ENCODE measurements at places on chromosomes 3 and 15. TPM values are rescaled to one million over a fixed set of nuclear protein-coding genes. Genes with fewer than 3 reads are reported as not detected.

The CPN2 gene
- 0.41 TPM for polyA plus RNA-seq

The PIF1 gene
- polyA plus RNA-seq: 8.7 TPM

The CDCP1 gene
- polyA plus RNA-seq: 1.0 TPM

The PIERCE2 gene
- polyA plus RNA-seq: 7.3 TPM

The ENTPD3 gene
- polyA plus RNA-seq: 1.9 TPM

The ADCY5 gene
- polyA plus RNA-seq: 11.2 TPM

The TMC3 gene
- polyA plus RNA-seq: 0.16 TPM

The GRM2 gene
- 0.34 TPM for polyA plus RNA-seq
